ENCODE measurements at places on chromosomes 11 and 22.
A peak's percentile ranks its signal among the peaks of the same experiment; 100 is the strongest.

DNA sequence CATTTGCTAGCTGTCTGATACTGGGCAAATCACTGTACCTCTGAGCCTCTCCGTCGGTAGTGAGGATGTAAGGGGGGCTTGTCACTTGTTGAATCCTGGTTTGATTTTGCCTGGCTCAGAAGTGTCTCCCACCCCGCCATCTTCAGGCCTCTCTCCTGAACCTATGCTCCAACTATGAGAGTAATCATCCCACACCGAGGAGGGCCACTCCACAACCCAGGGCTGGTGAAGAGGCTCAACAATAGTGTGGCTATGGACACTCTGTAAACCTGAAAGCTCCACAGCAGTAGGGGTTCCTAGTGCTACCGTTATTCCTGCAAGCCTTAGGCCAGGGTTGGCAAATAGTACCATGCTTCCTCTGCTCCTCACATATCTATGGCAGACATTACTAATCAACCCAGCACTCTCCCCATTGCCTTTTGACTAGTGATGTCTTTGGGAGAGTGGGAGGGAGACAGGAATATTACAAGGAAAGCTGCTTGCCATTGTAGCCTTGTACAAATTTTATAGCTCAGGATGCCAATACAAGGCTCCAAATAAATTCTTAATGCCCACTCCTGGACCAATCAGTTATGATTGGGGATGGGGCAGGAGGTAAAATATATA lies 134.0 kb upstream of the TEAD1 start:
- H3K27me3 ChIP-seq = peaks cover 4% of the 10 kb centered on the region
- H3K36me3 ChIP-seq = no peaks in the 10 kb centered on the region
- no peak overlapping the region for H3K4me3 ChIP-seq
- H3K27ac ChIP-seq = no peak overlapping the region

GRCh38 chr11:132042296-132042695 lies 671.9 kb downstream of the NTM start:
- H3K4me1 ChIP-seq = no peaks in the 10 kb centered on the region
- H3K27ac ChIP-seq = no peak overlapping the region
- no peaks in the 10 kb centered on the region for H3K27me3 ChIP-seq
- DNase-seq = no peak
- H3K4me3 ChIP-seq = no peak overlapping the region

DNA sequence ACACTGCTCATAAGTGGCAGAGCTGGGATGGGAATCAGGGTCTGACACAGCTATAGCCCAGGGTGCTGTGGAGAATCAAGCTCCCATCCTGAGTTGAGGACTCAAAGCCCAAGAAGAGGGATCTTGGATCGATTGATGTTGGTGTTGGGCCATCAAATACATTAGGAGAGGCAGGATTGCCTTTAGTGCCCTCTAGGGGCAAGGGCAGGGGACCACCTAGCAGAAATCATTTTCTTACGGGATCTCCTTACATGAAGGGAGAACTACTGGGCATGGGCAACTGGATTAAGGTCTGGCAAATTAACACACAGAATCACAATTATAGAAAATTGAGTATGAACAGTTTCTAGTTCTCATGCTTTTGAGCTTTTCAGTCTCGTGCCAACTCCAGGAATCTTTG lies 24.9 kb upstream of the EMSY start:
- H3K4me3 ChIP-seq = no peak overlapping the region
- H3K27ac ChIP-seq = no peak overlapping the region
- DNase-seq = no peak
- H3K4me1 ChIP-seq = peaks cover 10% of the 10 kb centered on the region
- peaks cover 14% of the 10 kb centered on the region for H3K27me3 ChIP-seq

DNA sequence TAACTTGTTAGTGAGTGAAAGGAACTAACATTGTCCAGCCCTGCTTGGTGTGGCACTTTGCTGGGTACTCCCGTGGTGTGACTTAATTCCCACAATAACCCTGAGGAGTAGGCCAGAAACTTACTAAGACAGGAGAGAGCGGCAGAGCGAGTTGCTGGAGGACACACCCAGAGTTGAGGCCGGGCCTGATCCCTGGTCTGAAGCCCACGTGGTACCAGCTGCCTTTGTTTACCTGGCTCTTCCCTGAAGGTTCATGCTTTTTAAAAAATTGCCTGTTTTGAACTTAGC lies 594 bp downstream of the MPST start:
- no peak for DNase-seq
- peak overlapping the region; percentile 90 for H3K4me3 ChIP-seq
- H3K4me1 ChIP-seq = peaks cover 10% of the 10 kb centered on the region
- H3K27ac ChIP-seq = peak overlapping the region; percentile 85
- no peaks in the 10 kb centered on the region for H3K27me3 ChIP-seq
- H3K36me3 ChIP-seq = peaks cover 8% of the 10 kb centered on the region

DNA sequence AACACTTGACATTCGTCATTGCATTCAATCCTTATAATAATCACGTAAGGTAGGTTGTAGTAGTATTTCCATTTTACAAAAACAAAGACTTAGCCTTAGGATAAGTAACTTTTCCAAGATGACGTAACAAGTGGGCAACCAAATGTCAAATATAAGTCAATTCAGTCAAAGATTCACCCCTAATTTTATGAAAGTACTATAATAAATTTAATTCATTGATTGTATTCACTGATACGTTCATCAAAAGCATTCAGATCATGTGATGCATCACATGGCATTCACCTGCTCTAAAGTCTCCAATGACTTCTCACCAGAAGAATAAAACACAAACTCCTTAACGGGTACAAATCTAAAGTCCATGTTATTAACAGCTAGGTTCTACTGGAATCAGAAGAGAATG lies 2.1 kb downstream of the KIF18A start:
- DNase-seq = no peak
- H3K36me3 ChIP-seq = peaks cover 10% of the 10 kb centered on the region
- H3K4me3 ChIP-seq = peak overlapping the region; percentile 98
- H3K4me1 ChIP-seq = peaks cover 39% of the 10 kb centered on the region
- H3K27me3 ChIP-seq = no peaks in the 10 kb centered on the region

DNA sequence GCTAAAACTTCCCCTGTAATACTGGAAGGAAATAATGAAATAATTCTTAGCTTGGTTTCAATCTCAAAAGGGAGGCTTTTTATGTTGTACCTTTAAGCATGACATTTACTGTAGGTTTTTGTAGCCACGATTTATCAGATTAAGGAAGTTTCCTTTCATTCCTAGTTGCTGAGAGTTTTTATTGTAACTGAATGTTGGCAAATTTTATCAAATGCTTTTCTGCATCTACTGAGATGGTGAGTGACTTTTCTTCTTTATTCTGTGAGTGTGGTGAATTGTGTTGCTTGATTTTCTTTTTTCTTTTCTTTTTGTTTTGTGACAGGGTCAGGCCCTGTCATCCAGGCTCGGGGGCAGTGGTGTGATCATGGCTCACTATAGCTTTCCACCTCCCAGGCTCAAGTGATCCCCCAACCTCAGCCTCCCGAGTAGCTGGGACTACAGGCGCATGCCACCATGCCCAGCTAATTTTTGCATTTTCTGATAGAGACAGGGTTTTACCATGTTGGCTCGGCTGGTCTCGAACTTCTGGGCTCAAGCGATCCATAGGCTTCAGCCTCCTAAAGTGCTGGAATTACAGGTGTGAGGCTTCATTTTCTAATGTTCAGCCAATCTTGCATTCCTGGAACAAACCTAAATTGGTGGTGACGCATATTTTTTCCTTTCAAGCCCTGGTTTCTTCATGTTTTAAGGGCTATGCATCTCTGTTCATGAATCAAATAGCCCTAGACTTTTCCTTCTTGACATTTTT lies 26.2 kb downstream of the SUSD2 start:
- peak overlapping the region; percentile 77 for H3K27ac ChIP-seq
- no peak for DNase-seq
- no peaks in the 10 kb centered on the region for H3K36me3 ChIP-seq
- H3K4me1 ChIP-seq = peaks cover 37% of the 10 kb centered on the region
- peak overlapping the region; percentile 47 for H3K4me3 ChIP-seq

- no peak for DNase-seq
- peaks cover 11% of the 10 kb centered on the region for H3K27me3 ChIP-seq
- H3K36me3 ChIP-seq = no peaks in the 10 kb centered on the region
- no peak overlapping the region for H3K4me3 ChIP-seq
Observed at GRCh38 chr22:30671071-30671470, 3.4 kb upstream of the DUSP18 start.

- H3K4me3 ChIP-seq = no peak overlapping the region
- peaks cover 15% of the 10 kb centered on the region for H3K27me3 ChIP-seq
- H3K36me3 ChIP-seq = no peaks in the 10 kb centered on the region
- no peak overlapping the region for H3K27ac ChIP-seq
Observed at GRCh38 chr11:4527926-4528325, 17.1 kb upstream of the OR52M1 start.

DNA sequence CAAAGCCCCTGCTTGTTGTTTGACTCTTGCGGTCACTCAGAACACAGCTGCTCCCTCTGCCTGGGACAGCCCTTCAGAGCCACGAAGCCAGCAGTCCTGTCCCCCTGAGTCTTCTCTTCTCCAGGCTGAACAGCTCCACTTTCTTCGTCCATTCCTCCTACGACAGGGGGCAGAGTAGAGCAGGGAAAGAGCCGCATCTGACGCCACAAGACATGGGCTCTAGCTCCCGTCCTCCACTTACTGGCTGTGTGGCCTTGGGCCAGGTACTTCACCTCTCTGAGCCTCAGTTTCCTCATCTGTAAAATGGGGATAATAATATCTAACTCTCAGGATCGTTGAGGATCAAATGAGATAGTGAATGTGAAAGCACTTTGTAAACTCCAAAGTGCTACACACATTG lies 29.9 kb downstream of the CHRDL2 start:
- no peak for DNase-seq
- peaks cover 5% of the 10 kb centered on the region for H3K4me1 ChIP-seq
- H3K27ac ChIP-seq = no peak overlapping the region
- no peaks in the 10 kb centered on the region for H3K36me3 ChIP-seq
- peaks cover 10% of the 10 kb centered on the region for H3K27me3 ChIP-seq

GRCh38 chr22:22460635-22461034 lies 47.9 kb downstream of the ZNF280B start:
- no peak overlapping the region for H3K27ac ChIP-seq
- H3K4me1 ChIP-seq = no peaks in the 10 kb centered on the region
- peaks cover 18% of the 10 kb centered on the region for H3K27me3 ChIP-seq
- H3K36me3 ChIP-seq = no peaks in the 10 kb centered on the region

DNA sequence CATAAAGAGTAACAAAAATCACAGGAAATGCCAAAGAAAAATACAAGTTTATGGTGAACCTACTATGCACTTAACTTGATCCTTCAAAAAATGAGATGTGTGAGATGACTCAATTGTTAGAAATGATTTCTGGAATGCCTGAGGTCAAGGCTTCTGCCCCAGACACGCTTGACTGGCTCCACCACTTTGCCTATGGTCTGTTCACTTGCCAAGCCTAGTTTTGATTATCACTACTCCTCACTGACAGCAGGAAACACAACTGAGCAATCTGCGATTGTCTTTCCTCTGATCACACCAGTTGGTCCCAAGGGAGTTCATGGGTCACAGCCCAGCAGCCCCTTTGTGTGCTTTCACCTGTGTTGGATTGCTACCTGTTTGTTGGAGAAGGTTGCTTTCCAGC lies 20.6 kb upstream of the PRDM10 start:
- no peaks in the 10 kb centered on the region for H3K36me3 ChIP-seq
- H3K27ac ChIP-seq = no peak overlapping the region
- DNase-seq = no peak
